ENCODE measurements at places on chromosomes 1 and 21.
A peak's percentile ranks its signal among the peaks of the same experiment; 100 is the strongest.

GRCh38 chr21:43331962-43332828 lies 94.7 kb downstream of the SIK1 start:
- peak; percentile 86 for DNase-seq

DNA sequence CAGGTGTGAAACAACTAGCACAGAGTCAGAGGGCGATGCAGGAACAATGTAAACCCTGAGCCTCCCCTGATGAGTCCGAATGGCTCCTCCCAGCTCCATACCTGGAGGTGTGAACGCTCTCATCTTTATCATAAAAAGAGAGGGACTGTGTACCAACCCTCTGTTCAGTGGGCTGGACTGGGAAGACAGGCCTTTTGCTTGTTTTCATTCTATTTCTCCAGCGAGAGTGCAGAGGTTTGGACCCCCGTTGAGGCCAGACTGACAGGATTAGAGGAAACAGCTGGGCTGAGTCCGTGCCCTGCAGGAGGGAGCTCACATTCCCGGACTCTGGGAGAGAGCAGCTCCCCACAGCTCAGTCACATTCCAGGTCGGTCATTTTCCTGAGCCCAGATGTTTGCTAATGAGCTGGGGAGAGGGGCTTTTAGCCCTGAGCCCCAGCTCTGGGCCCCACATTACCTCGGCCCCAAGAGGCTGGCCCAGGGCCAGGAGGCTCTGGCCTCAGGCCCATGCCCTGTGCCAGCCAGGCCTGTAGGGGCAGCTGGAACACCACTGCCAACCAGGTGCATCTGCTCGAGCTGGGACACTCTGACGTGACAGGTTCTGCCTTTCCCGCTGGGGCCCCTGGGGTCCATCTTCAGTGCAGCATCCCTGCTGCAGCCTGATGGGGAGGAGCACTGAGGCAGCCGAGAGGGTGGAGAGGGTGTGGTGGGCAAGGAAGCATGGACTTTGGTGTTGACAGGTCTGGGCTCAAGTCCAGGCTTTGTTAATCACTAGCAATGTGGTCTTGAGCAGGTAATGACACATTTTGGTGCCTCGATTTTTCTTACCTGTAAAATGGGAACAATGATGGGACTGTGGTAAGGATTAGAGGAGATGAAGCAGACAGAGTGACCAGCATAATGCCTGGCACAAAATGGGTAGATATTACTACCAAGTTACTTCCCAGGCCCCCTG lies 3.5 kb upstream of the NBL1 start:
- DNase-seq = no peak

GRCh38 chr1:44025816-44026215 lies 5.4 kb downstream of the SLC6A9 start:
- no peak for DNase-seq

DNA sequence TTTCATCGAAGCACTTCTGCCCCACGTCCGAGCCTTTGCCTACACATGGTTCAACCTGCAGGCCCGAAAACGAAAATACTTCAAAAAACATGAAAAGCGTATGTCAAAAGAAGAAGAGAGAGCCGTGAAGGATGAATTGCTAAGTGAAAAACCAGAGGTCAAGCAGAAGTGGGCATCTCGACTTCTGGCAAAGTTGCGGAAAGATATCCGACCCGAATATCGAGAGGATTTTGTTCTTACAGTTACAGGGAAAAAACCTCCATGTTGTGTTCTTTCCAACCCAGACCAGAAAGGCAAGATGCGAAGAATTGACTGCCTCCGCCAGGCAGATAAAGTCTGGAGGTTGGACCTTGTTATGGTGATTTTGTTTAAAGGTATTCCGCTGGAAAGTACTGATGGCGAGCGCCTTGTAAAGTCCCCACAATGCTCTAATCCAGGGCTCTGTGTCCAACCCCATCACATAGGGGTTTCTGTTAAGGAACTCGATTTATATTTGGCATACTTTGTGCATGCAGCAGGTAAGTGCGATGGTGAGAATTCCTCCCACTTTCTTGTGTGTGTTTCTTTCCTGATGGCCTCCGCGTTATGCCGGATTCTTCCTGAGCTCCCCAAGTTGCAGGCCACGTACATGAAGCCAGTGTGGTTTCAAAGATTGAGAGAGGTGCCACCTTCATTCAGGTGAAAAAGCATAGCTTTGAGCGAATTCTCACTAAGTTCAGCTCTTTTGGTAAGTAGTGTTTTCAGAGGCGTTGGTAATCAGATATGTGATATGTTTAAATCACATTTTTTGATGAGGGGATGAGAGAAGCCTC lies 6.0 kb downstream of the NFIA start:
- no peak for DNase-seq

- DNase-seq = no peak
Observed at GRCh38 chr1:32859915-32860314, 10.8 kb downstream of the FNDC5 start.

DNA sequence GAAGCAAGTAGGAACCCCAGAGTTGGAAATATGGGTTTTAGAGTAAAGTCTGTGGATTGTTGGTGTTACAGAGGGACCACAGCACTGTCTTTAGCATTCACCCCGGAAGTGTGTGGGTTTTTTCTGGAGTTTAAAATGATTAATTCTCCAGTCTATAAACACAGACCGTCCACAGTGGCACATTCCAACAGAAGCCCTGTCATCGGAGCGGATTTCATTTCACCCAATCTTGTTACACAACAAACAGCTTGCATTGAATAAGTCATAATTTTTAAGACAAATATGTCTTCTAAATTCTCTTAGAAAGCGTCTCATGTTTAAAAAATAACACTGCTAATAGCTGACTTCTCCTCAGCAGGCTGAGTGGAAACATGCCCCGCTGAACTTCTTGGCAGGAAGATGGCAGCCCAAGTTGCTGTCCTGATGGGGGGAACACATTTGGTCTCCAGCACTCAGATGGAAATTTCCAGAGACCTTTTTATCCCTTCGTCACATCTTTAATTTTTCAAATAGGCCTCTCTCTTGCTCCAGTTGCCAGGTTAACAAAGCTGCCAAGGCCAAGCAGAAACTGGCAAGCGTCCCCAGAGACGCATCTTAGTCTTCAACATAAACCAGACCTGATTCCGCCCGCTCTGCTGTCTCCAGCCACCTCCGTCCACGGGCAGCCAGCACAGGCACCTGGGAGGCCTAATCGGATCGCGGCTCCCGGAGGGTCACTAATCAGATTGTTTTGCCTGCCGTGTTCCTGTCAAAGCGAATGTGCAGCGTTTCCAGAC lies 28.8 kb upstream of the SLC19A1 start:
- no peak for DNase-seq

- no peak for DNase-seq
Observed at GRCh38 chr1:57381426-57381825, 42.4 kb downstream of the DAB1 start.

DNA sequence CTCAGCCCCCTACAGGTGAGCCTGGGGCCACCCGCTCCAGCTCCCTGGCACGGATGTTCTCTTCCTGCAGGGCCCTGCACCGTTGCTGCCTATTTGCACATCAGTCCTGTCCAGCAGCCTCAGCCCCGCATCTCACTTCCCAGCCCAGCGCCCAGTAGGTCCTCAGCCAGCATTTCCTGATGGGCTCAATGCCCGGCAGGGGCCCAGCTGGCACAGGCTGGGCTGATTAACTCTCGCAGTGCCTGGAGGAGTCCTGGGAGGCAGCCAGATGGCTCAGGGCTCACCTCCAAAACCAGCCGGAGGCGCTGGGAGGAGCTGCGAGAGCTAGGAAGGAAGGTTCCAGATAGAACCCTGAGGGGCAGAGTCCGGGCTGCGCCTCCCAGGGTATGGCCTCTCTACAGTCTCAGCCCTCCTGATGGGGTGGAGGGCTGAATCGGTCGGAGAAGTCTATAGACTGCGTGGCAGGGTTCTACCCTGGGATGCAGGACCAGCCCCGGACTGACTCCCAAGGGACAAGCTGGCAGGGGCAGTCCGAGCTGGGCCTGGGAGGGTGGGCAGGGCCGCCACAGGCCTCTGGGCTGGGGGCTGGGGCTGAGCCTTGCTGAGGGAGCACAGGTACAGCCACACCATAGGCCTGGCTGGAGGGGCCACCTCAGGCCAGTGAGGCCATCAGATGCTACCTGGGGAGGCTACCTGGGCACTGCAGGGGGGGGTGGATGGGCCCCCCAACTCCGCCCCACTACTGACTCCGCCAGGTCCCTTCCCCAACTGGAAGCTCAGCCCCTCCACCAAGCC lies 19.2 kb upstream of the CLSTN1 start:
- no peak for DNase-seq

DNA sequence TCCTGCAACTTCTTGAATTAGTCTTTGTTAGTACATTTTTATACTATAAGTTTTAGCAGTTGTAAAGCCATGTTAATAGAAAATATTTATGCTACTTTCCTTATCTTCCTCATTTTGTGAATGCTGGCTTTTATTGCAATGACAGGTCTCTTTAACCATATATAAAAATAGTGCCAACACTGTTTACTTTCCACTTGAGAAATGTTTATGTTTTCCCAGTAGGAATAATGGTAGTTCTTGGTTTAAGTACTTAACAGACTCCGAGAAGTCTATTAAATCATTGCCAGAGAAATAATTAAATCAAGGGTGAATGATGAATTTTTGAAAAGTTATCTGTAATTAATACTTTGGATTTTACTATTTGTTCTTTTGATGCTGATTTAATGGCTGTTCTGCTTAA lies 9.7 kb downstream of the CHML start:
- no peak for DNase-seq

DNA sequence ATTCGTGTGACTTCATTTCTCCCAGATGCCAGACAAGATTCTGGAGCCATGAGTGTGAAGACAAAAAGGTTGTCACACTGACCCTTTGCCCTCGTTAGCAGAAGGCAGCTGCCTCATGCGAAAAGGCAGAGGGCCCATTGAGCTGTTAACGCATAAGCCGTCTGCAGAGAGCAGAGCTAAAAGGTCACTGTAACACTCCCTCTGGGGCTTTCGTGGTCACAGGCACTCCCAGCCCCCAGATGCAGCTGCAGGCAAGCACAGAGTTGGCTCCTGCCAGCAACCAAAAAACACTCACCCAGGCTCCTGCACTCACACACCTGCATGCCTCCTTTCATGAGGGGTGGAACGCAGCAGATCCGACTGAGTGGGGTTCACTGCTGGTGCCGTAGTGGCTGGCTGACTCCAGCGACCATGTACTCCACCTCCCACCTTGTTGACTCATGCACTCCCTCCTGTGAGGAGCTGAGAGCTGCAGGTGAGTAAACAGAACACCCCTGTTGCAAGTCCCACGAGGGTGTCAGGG lies 287.5 kb downstream of the SMYD3 start:
- no peak for DNase-seq

DNA sequence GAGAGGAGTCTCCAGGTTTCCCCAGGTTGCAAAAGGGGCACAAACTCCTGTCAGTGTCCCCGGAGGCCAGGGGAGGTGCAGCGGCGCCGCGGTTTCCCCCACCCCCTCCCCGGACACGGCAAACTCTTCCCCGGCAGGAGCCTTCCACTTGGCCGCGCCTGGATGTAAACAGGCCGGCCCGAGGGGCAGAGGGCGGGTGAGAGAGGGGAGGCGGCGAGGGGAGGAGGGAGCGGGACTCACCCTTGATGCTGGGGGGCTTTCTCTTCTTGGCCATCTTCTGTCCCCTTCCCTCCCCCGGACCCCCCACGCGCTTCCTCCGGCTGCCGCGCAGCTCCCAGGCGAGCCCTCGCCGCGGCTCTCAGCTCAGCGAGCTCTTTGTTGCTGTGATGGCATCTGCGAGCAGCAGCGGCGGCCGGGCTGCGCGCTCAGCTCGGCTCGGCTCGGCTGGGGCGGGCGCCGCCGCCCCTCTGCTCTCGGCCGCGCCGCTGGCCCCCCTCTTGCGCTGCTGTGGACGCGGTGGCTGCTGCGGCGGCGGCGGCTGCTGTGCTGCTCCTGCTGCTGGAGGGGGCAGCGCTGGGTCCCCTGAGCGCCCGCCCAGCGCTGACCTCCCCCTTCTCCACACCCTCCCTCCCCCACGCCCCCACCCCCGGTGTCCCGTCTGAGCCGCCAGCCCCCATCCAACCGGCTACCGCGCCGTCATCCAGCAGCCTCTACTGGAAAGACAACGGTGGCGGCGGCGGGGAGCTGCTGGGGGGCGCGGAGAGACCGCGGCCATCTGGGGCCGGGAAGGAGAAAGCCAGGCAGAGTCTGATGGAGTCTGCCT lies 4.9 kb upstream of the SLC44A5 start:
- DNase-seq = no peak

DNA sequence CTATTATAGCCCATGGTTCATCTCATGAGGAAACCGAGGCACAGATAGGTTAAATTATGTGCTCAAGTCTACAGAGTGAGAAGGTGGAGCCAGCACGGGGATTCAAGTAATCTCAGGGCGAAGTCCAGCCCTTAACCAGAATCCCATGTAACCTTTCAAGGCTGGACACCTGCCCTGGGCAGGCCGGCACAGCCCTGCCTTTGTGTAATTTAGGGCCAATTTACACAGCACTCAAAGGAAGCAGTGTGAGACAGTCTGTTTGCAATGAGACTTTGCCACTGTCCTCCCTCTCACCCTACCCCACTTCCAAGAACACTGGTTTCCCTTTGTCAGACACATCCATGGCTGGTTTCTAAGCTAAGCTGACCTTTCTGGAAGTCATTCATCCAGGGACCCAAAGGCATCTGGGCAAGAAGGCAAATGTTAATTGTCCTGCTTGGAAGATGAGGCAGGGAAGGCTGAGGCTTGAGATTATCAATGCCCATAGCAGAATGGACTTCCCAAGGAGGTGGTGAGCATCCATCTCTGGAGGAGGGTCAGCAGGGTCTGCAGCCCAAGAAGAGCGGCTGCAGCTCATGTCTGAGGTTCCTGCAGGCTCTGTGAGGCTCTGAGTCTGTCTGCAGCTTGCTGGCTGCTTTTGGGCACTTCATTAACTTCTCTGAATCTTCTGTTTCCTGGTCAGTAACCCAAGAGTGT lies 159.2 kb downstream of the TRABD2B start:
- no peak for DNase-seq

GRCh38 chr1:115077984-115078330 lies 11.3 kb downstream of the TSPAN2 start:
- DNase-seq = peak; percentile 40

DNA sequence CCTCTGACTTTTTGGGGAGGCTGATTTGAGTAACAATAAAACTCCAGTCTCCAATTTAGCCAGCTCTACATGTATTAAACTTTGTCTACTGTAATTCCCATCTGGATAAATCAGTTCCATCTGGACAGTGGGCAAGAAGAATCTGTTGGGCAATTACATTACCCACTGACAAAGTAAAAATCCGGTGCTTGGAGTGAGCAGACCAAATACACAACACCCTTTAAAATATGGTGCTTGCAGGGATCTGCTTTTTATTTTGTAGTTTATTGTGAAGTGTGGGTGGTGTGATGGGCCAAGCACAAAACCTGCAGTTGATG lies 8.9 kb upstream of the CD55 start:
- DNase-seq = no peak

Measured in head of caudate nucleus (tissue), 42 donors.